ENCODE measurements at places on chromosomes 1 and 21.

DNA sequence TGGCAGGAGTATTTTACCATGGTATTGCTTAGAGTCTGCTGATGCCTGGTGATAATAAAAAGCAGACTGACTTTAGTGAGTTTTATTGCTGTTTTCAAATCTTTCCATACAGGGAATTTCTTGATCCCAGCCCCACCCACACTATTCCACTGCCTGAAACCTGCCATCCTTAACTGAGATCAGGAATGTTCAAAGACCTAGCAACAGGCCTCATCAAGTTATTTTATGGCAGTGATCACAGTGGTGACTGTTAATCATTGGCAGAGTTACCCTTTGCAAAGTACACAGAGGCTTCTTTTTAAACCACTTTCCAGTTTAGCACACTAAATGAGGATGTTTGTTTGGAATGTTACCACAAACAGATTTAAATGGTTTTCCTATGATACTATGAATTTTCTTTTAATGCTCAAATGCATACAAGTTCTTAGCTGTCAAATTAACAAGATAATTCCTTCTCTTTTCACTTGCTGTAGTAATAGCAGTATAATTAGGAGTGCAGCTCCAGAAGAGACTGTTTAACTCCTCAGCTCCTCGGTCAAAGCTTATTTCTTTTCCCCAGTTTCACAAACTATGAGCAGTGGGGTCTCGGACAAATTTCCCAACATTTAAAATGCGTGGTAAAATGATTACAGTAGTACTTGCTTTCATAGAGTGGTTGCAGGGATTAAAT is 69.9 kb upstream of the USP25 start:
- DNase-seq: no peak

- no peak for DNase-seq
Measured at GRCh38 chr1:74771913-74772515, 39.1 kb downstream of the TYW3 start.

GRCh38 chr21:36190736-36191135 is 34.1 kb downstream of the DOP1B start:
- no peak for DNase-seq

- no peak for DNase-seq
Measured at GRCh38 chr21:34801519-34802132, 132.8 kb downstream of the CLIC6 start.

DNA sequence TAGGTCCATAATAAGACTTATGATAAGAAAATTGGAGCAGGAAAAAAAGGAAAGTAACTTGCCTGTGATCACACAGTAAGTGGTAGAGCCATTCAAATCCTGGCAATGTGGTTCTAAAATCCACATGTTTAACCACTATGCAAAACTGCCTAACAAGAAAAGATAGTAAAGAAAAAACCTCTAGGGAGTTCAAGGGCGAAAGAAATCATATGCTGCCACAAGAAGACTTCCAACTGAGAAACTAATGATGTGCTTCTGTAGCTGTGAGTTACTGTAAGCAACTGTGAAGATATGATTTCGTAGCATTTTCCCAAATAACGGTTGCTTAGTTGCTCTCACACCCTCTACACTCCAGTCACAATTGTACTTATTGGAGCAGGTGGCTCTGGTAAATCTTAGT is 20.9 kb upstream of the LYPLAL1 start:
- DNase-seq: no peak

GRCh38 chr1:229882621-229883020 is 184.4 kb upstream of the GALNT2 start:
- DNase-seq: no peak

DNA sequence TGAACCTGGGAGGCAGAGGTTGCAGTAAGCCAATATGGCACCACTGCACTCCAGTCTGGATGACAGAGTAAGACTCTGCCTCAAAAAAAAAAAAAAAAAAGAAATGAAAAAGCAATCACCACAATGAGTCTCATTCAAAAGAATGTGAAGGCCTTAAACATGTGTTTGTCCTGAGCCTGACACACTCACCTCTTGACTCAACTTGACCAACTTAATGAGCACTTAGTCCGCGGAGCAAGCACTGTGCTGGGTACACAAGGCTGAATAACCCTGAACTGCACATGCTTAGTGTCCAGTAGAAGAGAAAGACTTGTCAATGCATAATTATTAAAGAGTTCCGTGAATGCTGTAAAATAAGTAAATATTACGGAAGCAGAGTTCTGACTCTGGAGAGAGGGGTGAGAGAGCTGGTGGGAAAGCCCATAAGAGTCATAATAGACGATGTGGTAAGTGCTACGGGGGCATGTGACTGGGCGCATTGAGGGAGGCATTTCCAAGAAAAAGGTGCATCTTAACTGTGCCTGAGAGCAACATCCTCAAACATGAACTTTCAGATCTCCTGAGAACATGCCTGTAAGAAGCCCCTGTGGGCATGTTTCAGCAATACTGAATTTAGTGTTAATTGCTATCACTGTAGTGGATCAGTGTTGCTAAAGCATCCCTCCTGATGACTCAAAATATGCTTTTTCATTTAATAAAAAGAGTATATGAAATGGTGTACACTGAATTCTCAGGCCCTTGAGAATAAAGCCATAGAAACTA is 27.2 kb downstream of the MCOLN2 start:
- DNase-seq: no peak

DNA sequence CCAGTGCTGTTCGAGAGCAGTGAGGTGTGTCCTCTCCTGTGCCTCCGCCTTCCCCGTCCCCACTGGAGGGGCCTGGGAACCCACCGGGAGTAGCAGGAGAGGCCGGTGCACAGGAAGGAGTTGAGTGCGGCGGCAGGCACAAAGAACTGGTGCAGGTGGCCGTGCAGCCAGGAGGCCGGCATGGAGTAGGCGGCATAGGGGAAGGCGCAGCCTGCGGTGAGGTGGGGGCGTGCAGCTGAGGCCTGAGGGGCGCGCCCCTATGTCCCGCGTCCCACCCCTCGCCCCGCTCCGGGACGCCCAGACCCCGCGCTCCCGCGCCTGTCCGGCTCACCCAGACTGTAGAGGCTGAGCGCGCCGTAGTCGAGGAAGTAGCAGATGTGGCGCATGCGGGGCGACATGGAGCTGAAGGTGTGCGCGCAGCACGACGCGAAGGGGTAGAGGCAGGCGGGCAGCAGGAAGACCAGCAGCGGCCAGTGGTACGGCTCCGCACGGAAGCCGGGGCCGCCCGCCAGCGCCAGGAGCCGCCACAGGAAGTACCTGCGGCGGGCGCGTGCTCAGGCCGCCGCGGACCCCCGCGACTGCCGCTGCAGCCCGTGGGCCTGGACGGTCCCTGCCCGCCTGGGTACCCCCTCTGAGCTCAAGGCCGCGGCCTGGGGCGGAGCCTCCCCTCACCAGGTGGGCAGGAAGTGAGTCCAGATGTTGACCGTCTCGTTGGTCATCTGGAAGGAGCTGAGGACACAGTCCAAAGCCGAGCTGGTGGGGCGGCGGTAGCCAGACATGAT is 2.2 kb downstream of the PAQR6 start:
- DNase-seq: no peak
